ENCODE measurements at places on chromosomes 2 and 18.

DNA sequence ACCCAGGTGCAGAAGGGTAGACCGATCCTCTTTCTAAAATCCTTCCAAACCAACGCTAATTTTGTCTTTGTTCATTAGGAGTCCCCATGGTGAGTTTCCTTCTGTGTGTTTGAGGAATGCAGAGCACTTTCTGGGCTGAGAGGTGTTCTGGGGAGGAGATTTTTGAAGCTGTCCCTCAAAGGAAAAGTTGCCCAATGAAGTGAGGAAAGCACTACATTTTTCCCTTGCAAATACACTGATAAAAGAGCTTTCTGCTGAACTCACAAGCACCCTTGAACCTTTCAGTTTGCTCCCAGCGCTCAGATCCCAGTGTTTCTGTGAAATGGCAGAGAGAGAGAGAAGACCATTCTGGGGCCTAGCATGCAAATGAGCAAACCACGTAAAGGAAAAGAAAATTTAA is 299.6 kb upstream of the FANCL start:
- no peak for DNase-seq

- DNase-seq, result no peak
Observed at GRCh38 chr18:45252474-45252873, 362.8 kb upstream of the SLC14A2 start.

GRCh38 chr2:85302121-85302520 is 25.7 kb downstream of the TGOLN2 start:
- DNase-seq, result no peak

GRCh38 chr2:113116100-113116958 is 11.1 kb upstream of the IL1RN start:
- no peak for DNase-seq

DNA sequence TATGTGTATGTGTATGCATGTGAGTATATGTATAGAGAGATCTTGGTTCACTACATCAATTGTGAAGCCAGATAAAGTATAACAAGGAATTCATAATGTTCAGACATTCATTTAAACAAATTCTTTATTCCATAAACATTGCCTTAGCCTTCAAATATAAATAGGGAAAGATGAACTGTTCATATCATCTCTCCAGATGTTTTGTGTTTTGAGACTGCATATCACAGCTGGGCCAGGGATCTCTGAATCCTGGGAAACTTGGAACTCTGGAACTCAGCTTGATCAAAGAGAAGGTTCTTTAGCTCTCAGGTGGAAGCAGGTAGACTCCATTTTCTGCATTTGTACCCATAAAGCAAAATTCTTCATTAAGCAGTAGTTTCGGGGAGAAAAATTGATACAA is 272.6 kb upstream of the ETAA1 start:
- no peak for DNase-seq

DNA sequence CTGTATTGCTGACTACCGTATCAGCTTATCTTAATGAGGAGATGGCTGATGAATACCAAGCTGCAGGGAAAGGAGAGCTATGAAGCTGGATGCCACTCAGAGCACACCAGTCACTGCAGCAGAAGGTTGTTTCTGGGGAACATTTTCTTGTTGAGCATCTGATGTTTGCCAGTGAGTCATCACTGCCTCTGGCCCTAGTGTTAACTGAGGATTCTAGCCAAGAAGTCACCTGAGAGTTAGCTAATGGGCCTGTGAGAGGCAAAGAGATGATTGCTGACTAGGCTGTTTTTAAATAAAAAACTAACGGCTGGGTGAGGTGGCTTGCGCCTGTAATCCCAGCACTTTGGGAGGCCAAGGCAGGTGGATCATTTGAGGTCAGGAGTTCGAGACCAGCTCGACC is 37.9 kb downstream of the CCDC150 start:
- no peak for DNase-seq

DNA sequence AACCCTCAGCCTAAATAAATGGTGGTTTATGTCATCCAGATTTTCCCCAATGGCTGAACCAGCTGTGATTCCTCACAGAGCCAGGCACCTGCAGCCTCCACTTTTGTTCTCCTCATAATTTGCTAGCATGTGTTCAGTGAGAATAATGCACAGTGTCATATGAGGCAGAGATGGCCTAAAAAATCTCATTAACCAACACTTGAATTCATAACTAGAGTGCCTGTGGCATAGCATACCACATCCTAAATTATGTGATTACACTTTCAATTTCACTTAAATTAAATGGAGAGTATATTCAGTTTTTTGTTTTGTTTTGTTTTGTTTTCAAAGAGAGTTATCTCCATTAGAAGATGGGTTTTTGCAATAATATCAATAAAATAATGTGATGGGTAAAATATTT is 488.0 kb downstream of the CBLN2 start:
- DNase-seq, result no peak

DNA sequence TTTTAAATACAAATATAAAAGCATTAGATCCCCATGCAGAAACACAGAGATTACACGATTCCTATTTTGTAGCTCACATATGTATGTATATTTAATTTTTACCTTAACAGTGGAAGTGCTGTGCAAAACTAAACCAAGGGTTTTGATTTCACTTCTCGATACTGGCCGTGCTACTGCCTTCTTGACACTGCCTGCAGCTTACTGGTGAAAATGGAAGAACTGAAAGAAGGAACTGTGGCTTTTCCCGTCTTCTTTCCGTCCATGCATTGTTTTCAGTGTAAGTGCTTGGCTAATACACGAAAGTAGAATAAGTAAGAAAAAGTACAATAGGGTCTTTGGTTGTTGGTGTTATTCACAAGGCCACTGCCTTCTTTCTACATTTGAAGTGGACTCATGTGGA is 129.5 kb downstream of the NDUFA10 start:
- DNase-seq, result no peak

DNA sequence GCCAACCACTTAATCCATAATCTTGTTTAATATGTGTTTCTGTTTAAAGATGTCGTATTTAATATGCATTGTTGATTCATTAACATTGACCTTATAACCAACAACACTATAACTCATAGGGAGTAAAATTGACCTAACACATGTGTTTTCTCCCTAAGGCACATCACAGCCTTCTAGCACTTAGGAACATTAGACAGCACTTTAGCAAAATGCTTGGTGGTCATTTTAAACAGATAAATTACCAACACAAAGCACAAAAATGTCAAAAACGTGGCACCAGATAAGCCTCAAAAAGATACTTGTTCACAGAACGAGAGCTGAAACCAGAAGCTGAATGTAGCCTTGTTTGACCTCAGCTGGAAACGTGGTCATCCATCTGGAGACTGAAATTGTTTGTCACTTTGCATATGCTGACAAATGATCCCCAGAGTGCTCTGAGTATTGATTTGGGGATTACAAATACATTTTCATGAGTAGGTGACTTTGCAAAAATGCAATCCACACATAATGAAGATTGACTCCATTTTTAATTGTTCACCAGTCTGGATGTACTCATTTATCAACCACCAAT is 139.2 kb downstream of the CCDC102B start:
- no peak for DNase-seq

GRCh38 chr18:29560270-29560669 is 1383.3 kb upstream of the CDH2 start:
- no peak for DNase-seq

DNA sequence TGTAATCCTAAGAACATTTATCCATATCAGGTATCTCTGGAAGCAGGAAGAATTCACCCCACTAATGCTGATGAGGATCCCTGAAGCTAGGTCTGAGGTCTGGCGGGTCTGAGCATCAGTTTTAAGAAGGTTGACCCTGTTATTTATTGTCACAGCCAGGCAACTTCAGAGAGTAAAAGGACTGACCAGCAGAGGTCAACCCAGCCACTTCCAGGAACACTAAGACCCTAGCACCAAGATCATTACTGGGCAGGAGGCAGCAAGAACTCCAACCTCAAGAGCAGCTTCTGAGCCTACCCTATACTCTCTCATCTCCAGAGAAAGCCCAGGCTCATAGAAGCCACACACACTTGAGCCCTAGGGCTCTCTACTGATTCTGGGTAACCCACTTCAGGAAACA is 901.4 kb downstream of the DCDC2C start:
- DNase-seq, result no peak

GRCh38 chr18:74479486-74480148 is 16.5 kb upstream of the CNDP2 start:
- DNase-seq, result no peak

DNA sequence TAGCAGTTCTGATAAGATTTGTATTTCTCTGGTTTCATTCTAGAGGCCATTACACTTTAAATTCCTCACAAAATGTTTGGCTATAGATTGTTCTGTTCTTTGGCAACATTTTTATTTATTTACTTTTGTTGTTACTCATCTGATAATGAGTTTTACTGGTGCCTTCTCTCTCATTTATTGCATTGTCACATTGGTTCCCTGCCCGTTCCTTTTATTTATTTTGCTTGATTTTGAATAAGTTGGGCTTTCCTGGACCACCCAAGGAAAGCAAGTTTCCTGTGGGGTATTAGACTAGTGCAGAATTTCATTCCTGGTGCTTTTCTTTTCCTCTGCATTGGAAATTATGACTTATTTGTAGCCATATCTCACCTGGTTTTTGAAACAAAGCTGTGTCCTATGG is 232.0 kb downstream of the SOCS6 start:
- DNase-seq, result no peak

DNA sequence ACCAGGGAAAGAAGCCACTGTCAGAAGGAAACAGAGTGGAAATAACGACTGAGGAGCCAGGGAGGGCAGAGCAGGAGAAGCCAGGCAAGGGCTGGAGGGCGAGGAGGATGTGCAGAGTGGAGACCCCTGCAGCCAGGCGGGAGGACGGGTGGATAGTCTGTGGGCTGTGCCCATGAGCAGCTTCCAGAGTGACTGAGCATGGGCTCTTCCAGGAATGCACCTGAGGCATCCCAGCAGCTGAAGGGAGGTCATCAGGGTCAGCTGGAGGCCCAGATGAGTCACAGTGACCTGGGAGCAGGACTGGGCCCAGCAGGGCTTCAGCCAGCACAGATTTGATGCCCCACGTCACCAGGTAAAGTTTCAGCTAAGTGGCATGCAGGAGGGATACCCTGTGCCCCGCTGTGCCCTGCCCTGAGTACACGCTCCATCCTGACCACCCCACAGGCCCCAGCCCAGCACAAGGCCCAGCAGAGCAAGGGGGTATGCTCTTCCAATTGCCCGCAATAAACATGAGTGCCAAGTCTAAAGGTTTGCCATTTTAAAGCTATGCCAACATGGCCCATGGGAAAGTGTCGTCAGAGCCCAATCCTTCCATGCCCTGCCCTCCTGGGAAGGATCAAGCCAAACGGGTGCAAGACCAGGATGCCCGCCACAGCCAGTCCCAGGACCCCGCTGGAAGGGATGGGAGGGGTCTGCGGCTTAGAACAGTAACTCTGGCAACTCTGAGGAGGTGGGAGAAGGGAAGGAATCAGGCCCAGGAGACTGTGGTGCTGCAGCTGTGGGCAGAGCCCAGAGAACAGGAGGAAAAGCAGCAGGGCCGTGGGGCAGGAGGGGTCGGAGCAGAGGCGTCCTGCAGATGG is 85.7 kb downstream of the SEPTIN10 start:
- DNase-seq, result no peak

- DNase-seq, result no peak
Observed at GRCh38 chr2:171307560-171307959, 126.2 kb downstream of the METTL8 start.

DNA sequence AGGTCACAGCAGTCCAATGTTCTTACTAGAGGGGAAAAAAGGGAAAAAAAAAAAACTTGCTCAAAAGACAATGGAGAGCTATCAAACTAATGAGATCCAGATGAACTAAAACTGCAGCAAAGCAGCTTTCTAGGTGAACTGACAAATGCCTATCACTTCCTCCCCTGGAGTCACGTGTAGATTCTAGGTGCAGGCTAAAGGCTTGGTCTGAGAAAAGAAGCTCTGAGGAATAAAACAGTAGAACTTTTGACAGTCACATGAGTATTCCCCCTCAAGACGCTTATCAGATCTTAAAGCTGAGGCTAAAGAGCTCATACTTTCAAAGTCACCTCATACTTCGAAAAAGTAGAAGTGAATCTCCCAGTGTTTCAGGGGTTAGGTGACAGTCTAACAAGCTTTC is 42.3 kb downstream of the SMAD2 start:
- DNase-seq, result no peak

- DNase-seq, result no peak
Observed at GRCh38 chr18:74186661-74187060, 38.3 kb downstream of the TIMM21 start.
